Activated naive CD8-positive, alpha-beta T cell treated with anti-CD3 and anti-CD28 coated beads, Interleukin-2, amount 10 ng/mL, durations not matched to agents 7 days and 5 days (primary cell): ENCODE measurements at places on chromosomes 1 and 21. TPM values are rescaled to one million over a fixed set of nuclear protein-coding genes. Genes with fewer than 3 reads are reported as not detected.

The UBE2J2 gene
- 78.1 TPM for total RNA-seq

- no peak overlapping the region for H3K4me3 ChIP-seq
- H3K4me1 ChIP-seq = peaks cover 6% of the 10 kb centered on the region
- no peak for DNase-seq
- no peak overlapping the region for H3K27ac ChIP-seq
- no peaks in the 10 kb centered on the region for H3K36me3 ChIP-seq
- peaks cover 4% of the 10 kb centered on the region for H3K27me3 ChIP-seq
These were observed 40.8 kb upstream of the IGSF3 start for GRCh38 chr1:116708255-116708900.

DNA sequence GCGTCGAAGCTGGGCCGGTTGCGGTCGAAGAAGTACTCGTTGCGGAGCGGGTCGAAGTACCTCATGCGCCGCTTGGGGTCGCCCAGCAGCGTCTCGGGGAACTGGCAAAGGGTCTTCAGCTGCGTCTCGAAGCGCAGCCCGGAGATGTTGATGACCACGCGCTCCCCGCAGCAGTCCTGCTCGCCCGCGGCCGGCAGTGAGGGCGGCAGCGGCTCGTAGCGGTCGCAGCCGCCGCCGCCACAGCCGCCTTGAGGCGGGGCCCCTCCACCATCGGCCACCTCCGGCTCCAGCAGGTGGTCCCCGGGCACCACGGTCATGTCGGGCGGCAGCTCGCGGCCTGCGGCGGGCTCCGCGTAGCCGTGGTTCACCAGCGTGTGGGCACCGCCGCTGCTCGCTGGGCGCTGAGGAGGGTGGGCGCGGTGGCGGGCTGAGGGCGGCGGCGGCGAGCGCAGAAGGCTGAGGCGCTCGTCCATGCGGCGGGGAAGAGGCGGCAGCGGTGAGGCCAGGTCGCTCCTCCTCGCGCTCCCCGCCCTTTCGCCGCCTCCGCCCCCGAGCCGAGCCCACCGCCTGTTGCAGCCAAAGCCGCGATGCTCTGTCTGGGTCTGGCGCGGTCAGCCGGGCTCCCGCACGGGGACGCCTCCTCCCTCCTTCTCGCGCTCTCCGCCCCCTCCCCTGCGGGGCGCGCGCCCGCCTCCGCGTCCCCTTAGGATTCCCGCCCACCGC, at the start of gene KCNA3:
KCNA3 (minus strand) TSS at position 604 of the 723 bp plus-strand sequence; CDS start at position 473, 131 bp downstream.
- no peaks in the 10 kb centered on the region for H3K27me3 ChIP-seq
- H3K36me3 ChIP-seq = peaks cover 32% of the 10 kb centered on the region
- DNase-seq = peak; percentile 82
- peaks cover 31% of the 10 kb centered on the region for H3K4me1 ChIP-seq
- H3K27ac ChIP-seq = peak within 1 kb of the TSS; percentile 99

GRCh38 chr1:203626910-203627246, 246 bp downstream of the ATP2B4 start:
- no peak for DNase-seq
- peak overlapping the region; percentile 86 for H3K27ac ChIP-seq
- peaks cover 45% of the 10 kb centered on the region for H3K4me1 ChIP-seq
- H3K36me3 ChIP-seq = peaks cover 18% of the 10 kb centered on the region
- peak overlapping the region; percentile 93 for H3K4me3 ChIP-seq

- no peak overlapping the region for H3K4me3 ChIP-seq
- no peaks in the 10 kb centered on the region for H3K4me1 ChIP-seq
- no peaks in the 10 kb centered on the region for H3K27me3 ChIP-seq
- no peak overlapping the region for H3K27ac ChIP-seq
- no peaks in the 10 kb centered on the region for H3K36me3 ChIP-seq
These were observed 82.7 kb upstream of the KCTD3 start for GRCh38 chr1:215484171-215484939.

DNA sequence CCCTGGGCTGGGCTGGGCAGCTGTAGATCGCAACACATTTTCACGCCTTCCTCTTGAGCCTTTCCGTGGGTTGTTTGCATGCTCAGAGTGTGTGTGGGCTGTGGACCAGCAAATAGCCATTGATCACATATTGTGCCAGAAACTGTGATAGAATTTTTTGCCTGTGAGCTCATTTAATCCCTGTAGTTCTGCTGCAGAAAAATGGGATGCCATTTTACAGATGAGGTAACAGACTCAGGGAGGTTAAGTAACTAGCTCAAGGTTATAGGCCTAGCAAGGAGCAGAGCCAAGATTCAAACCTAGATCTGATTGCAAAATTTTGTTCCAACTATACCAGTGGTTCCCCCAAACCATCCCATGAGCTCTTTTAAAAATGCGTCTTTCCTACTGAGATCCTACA, 10.5 kb downstream of the SPATA46 start:
- no peaks in the 10 kb centered on the region for H3K4me1 ChIP-seq
- H3K27me3 ChIP-seq = peaks cover 8% of the 10 kb centered on the region
- no peak for DNase-seq
- no peak overlapping the region for H3K27ac ChIP-seq
- no peaks in the 10 kb centered on the region for H3K36me3 ChIP-seq

DNA sequence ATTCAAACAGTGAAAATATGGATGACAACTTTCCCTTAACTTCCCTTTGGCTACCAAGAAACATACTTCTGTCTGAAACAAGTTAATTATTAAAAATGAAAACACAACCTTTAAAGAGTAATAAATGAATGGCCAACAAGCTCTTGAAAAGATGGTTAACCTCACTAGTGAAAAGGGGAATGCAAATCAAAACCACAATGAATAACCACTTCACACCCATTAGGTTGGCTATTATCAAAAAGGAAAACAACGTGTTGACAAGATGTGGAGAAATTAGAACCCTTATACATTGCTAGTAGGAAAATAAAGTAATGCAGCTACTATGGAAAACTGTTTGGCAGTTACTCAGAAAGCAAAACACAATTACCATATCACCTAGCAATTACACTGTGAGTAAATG, 14.1 kb downstream of the COP1 start:
- H3K4me3 ChIP-seq = no peak overlapping the region
- DNase-seq = no peak
- peaks cover 37% of the 10 kb centered on the region for H3K4me1 ChIP-seq
- no peak overlapping the region for H3K27ac ChIP-seq
